Occipital lobe (tissue), 3 donors: ENCODE measurements at places on chromosomes 1 and 21. TPM values are rescaled to one million over a fixed set of nuclear protein-coding genes. Genes with fewer than 3 reads are reported as not detected.
A peak's percentile ranks its signal among the peaks of the same experiment; 100 is the strongest.

The SPRR1A gene
- not detected for total RNA-seq

The S100A7A gene
- not detected for total RNA-seq

DNA sequence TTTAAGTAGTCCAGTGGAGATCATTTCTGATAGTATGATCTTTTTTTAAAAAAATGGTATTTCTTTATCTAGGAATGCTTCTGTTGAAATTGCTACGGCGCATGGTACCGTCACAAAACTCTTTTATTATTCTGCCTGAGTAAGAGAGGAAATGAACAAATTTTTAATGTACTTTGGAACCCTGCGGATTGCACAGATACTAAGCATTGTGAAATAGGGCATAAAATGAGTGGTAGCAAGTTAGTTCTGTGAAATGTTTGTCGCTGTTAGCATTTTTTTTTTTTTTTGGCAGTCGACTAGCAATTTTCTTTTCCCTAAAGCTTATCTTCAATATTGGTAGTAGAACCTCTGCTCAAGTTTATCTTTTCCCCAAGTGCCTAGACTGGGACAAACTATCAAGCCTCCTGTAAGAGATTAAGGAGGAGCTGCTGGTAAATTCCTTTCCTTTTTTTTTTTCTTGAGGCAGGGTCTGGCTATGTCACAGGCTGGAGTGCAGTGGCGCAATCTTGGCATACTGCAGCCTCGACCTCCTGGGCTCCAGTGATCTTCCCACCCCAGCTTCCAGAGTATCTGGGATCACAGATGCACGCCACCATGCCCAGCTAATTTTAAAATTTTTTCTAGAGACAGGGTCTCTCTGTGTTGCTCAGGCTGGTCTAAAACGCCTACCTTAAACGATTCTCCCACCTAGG, 2.2 kb downstream of the ITSN1 start:
- no peak for DNase-seq

The KRTAP11-1 gene
- total RNA-seq, result not detected

The KCNA3 gene
- 34.3 TPM for total RNA-seq

DNA sequence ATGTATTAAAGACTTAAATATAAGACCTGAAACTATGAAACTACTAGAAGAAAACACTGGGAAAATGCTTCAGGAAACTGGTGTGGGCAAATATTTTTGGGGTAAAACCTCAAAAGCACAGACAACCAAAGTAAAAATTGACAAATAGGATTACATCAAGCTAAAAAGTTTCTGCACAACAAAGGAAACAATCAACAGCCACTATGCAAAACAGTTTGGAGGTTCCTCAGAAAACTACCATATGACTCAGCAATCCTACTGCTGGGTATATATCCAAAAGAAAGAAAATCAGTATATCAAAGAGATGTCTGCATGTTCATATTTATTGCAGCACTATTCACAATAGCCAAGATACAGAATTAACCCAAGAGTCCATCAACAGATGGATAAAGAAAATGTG, 17.1 kb downstream of the TSHB start:
- DNase-seq, result no peak

DNA sequence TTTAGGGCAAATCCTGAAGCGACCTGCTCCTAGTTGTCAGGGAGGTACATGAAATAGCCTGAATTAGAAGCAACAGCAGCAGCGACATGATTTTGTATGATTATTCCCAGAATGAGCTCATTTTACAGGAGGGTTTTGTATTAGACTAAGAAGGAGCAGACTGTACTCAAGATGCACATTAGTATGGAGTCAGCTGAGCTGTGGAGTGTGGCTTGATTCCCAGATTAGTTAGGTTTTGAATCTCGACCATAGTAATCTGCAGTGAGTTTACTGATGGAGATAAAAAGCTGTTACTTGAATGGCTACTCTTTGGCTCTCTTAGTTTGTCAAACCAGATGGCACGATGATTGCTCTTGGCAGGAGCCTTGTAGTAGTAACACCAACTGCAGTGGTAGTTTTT, 143.1 kb downstream of the PHTF1 start:
- DNase-seq, result peak; percentile 26

- DNase-seq, result no peak
Measured at GRCh38 chr1:16116002-16116401, 39.9 kb downstream of the EPHA2 start.

DNA sequence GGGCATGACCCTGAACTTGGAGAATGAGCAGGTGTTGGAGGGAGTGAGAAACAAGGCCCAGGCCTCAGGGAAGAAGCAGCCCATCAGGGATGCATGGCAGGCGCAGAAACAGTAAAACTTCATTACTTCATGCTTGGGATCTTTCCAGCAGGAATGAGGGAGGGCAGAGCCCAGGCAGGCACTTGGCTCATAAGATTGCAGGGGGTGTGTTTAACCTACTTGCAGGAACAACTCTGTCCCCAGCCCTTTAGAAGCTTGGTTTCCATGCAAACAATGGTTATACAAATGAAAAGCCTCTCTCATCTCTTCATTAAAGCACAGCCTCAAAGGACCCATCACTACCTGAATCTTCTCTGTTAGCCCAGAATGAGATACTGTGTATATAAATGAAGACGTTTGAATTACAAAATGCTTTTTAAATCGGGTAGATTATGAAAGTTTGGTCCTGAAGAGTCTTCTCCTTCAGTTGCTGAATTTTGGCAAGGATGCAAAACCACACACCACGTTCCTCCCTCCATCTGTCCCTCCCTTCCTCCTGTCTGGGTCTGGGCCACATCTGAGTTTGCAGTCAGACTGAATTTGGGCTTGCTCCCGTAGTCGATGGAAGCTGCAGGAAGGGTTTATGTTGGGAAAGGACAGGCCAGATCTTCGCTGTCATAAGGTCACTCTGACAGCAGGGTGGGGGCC, 154.4 kb upstream of the KLHDC7A start:
- DNase-seq, result no peak

- DNase-seq, result no peak
Measured at GRCh38 chr1:29502225-29502910, 266.0 kb downstream of the PTPRU start.

GRCh38 chr1:49208712-49209111, 432.0 kb upstream of the BEND5 start:
- DNase-seq, result no peak

DNA sequence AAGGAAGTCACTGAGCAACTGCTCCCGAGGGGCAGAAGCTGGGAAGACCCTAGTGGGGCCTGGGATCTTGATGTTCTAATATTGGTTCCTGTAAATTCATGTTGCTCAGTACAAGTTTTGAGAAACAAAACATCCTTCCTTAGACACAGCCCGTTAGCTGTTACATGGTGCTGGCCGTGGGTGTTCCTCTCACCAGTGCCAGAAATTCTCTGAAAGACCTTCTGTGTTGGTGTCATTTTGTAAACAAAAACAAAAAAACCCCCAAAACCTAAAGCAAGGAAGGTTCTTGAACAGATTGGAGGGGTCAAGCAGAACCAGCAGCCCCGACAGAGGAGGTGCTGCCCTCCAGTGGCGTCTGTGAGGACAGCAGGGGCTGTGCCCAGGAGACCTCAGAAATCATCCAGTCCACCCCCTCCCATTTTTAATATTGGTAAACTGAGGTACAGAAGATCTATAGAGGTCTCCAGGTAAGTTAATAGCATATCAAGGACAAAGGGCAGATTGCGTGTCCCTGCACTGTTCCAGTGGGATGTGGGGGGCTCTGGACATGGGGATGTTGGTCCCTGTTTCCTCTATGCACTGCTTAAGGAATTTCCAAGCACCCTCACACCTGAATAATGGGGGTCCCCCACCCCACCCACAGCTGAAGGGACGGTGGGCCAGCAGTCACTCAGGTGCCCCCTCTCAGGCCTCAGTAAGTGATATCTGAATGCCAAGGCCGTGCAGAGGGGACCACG, 38.2 kb downstream of the SLC2A7 start:
- DNase-seq, result peak; percentile 27

GRCh38 chr1:94117259-94117851, 3.6 kb downstream of the ABCA4 start:
- DNase-seq, result no peak

DNA sequence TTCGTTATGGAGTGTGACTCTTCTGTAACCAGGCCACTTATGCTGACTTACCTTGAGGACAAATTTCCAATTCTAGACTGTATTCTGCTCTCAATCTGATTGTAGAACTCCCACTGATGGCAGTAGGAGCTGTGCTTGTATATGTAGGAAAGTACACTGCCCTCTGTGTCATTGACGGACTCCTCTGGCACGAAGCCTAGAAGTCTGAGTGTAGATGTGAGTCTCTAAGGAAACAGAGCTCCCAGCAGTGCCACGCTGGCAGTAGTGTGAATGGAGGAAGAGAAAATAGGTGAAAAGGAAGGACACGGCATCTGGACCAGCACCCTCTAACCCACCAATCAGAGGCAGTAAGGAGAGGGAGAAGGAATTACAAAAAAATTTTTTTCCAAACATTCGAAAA, 130.4 kb upstream of the ADGRL2 start:
- peak; percentile 46 for DNase-seq

The C1orf141 gene
- total RNA-seq, result not detected

The ERICH3 gene
- 16.7 TPM for total RNA-seq

DNA sequence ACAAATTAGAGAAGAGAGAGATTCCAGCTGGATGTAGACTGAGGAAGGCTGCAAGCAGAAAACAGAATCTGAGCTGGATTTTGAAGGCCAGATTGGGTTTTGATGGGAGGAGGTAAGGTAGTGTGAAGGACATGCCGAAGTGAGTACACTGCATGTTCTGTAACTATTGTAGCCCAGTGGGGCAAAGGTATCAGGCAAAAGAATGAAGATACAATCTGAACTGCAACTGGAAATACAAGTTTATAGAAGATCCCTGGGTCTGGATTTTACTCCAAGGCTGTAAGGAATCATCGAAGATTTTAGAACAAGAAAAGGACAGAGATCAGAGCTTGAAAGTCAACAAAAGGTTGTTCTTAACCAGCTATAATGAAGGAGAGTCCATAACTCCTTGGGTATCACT, 382.0 kb downstream of the KCNH1 start:
- no peak for DNase-seq

The LCE1D gene
- not detected for total RNA-seq

- no peak for DNase-seq
Measured at GRCh38 chr1:223815865-223816264, 29.9 kb downstream of the TP53BP2 start.

The UTS2 gene
- not detected for total RNA-seq

- DNase-seq, result no peak
Measured at GRCh38 chr21:20822666-20823065, 175.5 kb upstream of the NCAM2 start.

DNA sequence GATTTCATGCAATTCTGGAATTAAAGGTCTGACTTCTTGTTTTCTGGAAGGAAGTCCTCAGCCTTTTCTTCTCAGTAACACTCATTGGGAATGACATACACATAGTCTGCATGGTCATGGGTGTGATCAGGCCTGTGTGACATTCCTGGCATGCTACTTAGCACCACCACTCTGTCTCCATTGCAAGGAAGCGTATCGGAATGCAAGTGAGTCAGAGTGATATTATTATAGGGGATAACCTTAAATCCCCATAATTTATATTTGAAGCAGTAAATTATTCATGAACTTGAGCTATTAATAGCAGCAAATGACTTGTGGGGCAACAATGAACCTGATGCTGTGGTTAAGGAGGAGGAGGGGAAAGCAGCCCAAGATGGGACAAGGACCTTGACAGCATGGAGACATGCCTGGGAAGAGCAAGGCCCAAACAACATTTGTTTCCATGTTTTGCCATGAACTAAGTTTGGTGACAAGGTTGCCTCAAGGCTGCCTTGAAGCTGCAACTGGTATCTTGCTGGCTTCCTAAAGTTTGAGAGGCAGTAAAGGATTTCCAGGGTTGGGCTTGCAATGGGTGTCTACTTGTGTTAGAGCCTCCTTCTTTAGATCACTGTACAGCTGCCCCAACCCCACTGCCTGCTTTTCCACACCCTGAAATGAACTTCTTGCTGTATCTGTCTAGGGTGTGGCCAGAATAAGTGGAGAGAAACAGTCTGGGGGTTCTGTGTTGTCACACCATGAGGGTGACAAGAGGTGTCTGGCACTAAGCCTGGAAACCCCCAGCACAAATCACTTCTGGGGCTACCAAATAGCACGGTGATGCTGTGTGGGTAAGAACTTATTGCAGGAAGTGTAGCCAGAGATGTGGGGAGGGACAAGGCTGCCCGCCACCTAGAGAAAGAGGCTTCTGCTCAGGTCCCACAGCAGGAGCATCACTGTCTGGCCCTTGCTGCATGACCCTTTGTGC, 4.6 kb downstream of the MAB21L3 start:
- no peak for DNase-seq

DNA sequence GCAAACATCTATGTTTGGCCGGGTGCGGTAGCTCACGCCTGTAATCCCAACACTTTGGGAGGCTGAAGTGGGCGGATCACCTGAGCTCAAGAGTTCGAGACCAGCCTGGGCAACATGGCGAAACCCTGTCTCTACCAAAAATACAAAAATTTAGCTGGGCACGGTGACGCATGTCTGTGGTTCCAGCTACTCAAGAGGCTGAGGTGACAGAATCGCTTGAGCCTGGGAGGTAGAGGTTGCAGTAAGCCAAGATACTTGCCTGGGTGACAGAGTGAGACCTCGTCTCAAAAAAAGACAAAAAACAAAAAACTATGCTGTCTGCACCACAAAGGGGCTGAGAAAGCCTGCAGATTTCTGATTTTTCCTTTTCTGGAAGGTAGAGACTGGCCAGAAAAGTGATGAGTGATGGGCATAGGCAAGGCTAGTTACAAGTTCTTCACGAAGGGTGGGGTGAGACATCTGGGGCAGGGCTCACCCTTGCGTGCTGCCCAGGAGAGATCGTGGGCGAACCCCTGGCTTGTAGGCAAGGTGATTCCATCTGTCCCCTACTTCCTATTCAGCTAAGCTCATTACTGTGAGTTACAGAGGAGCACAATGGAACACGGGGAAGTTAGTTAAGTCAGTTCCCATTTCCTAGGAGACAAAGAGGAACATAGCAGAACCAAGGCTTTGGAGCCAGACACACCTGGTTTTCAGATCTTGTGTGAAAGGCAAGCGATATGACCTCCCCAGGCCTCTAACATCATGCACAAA, 3.2 kb downstream of the SLC2A1 start:
- DNase-seq, result no peak

DNA sequence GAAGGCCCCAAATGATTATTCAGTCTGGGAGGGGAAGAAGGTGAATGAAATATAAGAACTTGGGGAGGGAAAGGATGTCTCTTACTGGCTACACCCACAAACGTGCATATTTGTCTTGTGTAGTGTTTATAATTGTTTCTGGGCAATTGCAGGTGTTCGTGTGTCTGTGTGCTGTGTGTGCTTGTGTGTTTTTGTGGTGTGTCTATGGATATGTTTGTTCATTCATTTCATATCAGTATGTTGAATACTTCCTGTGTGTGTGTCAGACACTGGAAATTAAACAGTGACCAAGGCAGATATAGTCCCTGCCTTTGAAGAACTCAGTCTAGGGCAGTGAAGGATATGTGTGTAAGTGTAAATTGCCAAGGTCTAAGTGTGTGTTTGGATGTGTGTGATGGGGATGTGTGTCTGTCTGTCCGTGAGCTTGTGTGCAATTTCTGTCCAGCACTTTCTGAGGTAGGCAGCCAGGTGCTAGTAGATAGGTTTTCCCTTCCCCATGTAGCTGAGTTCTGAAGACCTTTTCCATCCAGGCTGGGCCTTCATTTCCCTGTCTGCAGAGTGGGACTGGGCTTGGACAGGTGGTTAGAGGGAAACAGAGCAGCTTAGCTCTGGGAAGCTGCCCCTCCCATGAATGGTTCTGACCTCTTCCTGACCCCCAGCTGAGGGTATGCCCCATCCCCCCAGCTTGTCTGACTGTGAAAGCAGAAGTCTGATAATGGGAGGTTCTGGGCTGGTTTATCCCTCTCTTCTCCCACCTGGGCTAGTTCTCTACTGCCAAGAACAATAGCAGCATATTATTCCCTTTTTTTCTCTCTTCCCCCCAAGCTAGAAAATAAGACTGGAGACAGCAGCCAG, 3.8 kb downstream of the AGO1 start:
- no peak for DNase-seq
